ENCODE measurements at places on chromosomes 7 and 10.

DNA sequence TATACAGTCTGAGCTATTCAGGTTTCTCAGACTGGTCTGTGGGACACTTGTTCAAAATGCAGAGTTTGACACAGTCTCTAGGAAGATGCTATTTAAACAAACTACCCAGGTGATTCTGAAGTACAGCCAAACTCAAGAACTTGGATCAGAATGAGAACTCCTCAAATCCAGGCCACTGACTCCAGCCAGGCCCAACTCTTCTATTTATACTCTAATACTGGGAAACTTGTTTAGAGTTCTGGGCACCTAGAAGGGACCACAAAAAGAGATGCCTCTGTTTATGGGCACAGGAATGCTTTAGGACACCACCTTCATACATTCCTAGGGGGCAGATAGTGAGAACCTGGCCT, 40.1 kb upstream of the ADD3 start:
- DNase-seq, result no peak

GRCh38 chr7:48563334-48563733, 361.0 kb upstream of the CDC14C start:
- no peak for DNase-seq

DNA sequence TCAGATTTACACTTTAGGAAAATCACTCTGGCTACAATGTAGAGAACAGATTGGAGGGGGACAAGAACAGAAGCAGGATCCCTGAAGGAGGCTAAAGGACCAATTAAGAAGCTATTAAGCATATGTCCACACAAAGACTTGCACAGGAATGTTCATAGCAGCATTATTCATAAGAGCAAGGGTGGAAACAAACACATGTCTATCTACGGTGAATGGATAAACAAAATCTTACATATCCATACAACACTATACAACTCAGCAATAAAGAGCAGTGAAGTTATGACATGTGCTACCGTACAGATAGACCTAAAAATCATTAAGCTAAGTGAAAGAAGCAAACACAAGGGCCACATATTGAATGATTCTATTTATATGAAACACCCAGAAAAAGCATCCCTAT, 10.4 kb downstream of the CHCHD3 start:
- DNase-seq, result no peak

GRCh38 chr7:117143580-117143979, 179.3 kb downstream of the WNT2 start:
- no peak for DNase-seq

- DNase-seq, result peak; percentile 77
Measured at GRCh38 chr10:788796-789748, 99.6 kb upstream of the DIP2C start.

DNA sequence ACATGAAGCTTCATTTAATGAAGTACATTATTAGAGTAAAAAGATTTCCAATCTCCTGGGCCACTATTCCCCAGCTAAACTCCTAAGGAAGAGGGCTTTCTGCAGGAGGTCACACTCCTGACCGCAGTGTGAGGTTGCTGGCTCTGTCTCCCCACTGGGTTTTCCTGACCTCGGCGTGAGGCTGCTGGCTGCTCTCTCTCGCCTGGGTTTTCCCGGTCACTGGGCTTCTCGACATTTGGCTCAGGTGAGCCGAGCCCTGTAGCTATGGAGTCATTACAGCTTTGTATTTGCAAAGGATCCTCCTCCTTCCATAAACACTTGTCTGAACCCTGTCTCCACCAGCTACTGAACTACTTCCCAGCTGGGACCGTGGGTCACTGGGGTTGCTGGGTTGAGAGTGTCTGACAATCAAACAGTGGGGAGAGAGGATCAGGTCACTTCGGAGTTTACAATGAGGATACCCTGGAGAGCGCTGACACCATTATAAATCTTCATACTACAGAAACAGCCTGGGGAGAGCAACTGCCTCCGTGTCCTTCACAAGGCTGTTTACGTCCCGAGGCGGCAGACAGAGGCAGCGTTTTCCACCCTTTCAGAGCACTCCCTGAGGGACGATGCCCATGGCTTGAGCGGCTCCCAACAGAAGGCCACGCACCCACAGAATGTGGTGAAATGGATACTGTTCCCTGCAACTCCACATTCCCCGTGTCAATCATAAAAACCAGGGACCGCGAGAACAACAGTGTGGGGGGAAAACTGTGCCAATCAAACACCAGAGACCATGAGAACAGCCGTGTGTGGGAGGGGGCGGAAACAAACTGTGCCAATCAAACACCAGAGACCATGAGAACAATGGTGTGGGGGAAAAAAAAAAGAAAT, 226.2 kb downstream of the ZMYND11 start:
- DNase-seq, result peak; percentile 51

GRCh38 chr10:18949391-18949790, 99.2 kb upstream of the MALRD1 start:
- DNase-seq, result no peak

GRCh38 chr10:71250405-71250804, 38.0 kb downstream of the UNC5B start:
- DNase-seq, result no peak

GRCh38 chr7:8295638-8296361, 33.8 kb upstream of the ICA1 start:
- peak; percentile 46 for DNase-seq

DNA sequence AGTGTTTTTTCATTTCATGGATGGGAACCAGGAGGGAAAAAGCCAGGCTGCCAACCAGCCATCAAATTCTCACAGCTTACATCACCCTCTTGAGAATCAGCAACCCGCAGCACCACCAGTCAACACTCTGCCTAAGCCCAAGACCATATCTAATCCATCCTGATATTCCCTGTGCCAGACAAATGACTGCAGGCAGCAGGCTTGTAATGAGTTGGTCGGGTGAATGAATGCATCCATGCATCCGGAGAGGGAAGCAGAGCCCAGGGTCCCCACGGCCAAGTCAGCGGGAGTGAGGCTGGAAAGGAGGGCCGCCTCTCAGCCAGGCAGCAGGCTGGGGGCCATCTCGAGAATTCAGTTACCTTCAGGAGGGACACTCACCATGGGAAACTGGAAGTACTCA, 46.9 kb downstream of the SLIT1 start:
- DNase-seq, result no peak

DNA sequence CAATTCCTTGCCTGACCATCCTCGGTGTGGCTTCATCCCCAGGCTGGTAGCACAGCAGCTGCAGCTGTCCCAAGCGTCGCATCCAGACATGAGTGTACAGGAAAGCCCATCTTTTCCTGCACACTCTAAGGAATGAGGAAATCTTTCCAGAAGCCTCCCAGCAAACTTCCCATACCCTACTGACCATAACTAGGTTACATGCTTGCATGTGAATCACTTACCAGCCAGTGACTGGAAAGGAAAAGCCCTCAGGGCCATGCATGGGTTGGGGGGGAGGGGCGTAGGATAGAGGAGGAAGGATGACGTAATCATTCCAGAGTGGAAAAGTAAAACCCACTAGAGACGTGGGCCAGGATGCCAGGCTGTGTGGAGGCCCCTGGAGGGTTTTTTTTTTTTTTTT, 18.9 kb upstream of the ZNF212 start:
- peak; percentile 42 for DNase-seq

DNA sequence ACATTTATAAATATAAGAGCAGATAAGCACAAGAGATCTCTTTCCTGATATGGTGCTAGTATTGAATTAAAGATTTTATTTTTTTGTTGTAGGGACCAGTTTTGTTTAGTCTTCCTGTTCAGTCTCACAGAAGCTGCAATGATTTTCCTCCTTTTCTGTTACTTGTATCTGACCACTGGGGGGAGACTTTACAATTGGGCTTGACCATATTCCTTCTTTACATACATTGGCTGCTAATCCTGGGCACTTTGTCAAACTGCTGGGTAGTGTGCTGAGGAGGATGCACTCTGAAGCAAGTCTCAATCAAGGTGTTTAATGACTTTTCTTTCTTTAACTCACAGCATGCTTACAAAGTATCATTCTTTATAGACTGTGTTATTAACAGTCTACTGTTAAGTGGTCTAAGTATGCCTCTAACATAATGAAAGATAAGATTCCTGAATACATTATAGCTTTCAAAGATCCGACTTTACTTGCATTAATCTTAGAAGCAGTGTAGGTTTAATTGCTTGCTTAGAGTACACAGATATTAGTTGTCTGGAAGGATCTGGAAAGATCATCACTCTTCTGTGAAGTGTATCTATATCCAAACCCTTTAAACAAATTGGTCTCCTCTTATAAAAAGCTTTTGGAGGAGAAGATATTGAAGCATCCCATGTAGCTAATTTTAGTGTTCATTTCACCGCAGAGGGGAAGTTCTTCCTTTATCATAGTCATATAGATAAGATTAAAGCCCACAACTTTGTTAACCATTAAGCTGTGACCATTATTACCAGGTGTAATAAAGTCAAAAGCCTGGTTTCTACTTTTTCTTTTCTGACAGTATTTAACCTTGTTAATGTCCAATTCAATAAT, 3.1 kb downstream of the PALS2 start:
- DNase-seq, result peak; percentile 23

DNA sequence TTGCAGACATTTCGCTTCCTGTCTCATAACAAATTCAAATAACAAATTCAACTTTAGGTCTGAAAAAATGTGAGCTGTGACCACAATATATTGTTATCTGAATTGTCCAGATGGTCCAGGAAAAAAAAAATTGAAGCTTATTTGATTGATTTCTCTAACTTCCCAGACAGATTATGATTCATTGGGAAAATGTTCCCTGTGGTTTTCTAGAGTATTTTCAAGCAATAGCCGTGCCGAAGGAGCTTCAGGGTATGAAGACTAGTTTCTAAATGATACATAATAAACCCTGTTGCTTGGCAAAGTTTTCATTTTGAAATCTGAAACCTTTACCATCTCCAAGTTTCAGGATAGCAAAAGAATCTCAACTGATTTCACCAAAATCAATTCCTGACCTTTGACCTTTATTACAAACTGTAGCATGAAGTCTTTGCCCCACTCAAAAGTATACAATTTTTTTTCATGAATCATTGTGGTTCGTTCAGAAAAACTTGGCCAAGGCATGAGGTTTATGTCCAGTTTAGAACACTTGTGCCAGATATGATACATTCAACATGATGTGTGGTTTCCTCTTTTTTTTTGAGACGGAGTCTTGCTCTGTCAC, 109.9 kb downstream of the JCAD start:
- no peak for DNase-seq

GRCh38 chr7:100212631-100213286, 7.0 kb upstream of the PVRIG start:
- DNase-seq, result no peak

DNA sequence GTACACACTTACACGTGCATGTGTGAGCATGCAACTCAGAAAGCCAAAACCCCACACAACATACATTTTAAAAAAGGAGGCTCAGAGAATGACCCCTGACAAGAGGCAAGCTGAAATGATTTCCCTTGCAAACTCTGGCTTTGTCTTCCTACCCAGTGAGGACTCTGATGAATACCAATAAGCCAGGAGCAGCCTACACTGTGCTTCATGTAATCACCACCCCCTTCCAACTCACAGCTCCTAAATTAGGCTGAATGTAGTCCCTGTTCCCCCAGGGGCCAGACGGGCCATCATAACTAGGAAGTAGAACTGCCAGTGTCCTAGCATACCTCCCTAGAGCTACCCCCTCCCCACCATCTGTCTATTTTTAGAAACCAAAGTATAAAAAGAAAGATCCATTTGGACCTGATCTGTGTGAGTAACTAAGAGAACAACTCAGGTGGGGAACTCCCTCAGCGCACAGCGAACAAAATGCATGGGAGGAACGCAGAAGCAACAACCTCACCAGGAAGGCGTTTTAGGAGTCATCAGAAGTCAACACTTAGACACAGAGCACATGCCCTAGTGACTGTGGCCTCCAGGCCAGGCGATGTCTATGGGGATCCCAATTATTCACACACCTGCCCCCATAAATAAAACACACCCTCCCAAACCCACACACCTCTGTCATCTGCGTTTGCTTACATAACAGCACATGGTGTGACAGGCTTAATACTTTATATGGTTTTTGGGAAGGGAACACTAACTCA, 1.9 kb downstream of the DGKI start:
- DNase-seq, result no peak

DNA sequence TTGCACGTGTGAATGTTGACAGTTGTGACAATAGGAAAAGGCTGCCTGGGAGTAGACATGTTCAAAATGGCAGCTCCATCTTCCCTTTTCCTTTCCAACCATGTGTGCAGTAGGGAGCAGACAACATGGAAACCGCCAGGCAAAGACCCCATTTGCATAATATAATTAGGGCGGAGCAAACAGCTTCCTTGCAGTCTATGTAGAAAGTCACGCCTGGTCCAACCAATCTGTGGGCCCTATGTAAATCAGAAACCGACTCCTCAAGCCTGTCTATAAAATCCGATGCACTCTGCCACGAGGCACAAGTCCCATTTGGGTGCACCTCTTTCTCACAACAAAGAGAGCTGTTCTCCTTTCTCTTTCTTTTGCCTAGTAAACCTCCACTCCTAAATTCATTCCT, 19.6 kb downstream of the NEBL start:
- DNase-seq, result no peak

GRCh38 chr7:103525937-103526336, 79.9 kb upstream of the SLC26A5 start:
- no peak for DNase-seq

- DNase-seq, result no peak
Measured at GRCh38 chr7:130982651-130983050, 248.6 kb upstream of the KLF14 start.

- no peak for DNase-seq
Measured at GRCh38 chr10:69715156-69715898, 85.3 kb downstream of the FAM241B start.

DNA sequence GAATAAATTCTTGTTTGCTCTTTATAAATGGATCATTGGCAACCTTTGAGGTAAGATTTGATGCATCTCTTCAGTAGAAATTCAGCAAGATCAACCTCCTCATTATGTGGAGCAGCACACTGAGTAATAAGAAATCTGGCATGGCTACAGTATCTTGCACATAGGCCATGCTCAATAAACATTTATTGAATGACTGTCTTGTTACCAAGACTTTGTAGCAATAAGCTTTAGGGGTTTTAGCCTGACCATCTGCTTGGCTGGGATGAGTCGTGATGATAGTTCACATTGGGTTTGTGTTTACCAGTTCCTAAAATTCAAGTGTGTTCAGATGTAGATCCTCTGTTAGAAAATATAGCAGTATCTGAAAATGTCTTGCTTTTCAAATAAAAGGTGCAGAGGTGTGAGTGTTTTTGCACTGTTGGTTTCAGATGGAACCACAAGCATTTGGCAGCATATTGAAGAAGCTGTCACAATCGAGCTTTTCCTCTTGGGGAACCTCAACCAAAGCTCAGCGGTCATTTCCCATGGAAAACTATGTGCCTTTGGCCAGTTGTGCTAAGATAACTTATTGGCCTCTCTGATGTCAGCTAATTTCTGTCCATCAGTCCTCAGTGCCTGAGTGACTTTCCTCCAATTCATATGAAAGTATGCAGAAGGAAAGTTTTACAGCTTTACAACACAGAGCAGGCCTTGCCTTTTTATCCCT, 442.6 kb downstream of the GFRA1 start:
- no peak for DNase-seq

DNA sequence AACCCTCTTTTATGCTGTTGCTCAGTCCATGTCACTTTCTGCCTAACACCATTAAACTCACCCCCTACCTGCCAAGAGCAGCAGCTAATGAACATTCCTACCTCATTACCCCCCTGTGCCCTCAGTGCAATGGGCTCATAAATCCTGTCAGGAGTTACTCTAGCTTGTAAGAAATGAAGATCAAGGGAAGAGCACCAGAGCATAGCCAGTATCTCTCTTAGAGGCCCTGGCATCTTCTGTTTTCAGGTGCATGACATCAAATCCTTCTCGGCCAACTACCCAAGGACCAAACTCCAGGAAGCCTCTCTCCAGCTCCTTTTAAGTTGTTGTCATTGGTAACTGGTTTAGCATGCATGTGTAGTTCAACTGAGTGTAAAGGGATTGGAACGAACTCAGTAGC, 75.1 kb downstream of the FOXI2 start:
- no peak for DNase-seq

Data from ELF-1 (cell line).